ENCODE measurements at places on chromosomes 16 and 17.
A peak's percentile ranks its signal among the peaks of the same experiment; 100 is the strongest.

GRCh38 chr17:4407216-4407615 is 26.5 kb upstream of the SPNS3 start:
- no peak for DNase-seq

DNA sequence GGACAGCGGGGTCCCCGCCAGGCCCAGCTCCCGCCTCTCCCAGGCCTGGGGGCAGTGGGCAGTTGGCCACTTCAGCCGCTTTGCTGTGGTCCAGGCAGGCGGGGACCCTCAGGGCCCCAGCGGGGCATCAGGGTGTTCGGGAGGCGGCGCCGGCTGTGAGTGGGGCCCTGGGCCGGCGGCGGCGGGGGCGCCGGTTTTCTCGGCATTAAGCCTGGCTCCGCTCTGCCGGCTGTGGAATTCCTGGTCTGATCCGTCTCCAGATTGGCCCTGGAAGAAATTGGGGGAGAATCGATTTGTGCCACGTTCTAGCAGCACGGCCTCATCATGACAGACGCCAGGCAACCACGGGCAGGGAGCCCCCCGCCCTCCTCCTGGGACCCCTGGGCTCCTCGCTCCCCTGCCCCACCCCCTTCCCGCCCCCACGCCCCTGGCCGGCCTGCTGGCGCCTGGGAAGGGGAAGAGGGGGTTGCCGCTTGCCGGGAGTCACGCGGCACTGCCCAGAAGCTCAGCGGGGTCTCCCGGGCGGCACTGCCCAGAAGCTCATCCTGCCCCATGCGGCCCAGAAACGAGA is 28.6 kb upstream of the SSTR5 start:
- DNase-seq = no peak

- DNase-seq = peak; percentile 25
Measured at GRCh38 chr17:32341141-32341856, 674 bp downstream of the C17orf75 start.

GRCh38 chr17:49972486-49973270 is 3.7 kb downstream of the DLX4 start:
- DNase-seq = no peak

DNA sequence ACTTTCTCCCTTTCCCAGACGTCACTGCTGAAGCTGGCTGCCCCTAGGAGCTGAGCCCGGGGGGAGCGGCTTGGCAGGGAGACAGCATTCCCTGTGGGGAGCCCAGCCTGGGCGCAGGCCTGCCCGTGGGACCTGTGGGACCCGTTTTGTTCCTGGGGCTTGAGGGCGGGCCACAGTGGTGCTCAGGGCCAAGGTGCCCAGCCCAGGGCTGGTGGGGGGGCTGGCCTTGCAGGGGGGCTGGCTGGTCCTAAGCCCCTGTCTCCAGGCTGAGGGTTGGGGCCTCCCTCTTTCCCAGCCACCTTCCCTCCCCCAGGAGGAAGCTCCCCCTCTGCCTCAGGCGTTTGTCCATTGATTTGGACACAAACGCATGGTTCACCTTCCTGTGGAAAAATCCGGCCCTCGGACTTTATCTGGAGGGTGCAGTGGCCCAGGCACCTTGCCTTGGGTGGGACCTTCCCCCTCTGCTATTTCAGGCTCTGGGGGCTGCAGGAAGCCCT is 4.4 kb downstream of the NHERF2 start:
- no peak for DNase-seq

DNA sequence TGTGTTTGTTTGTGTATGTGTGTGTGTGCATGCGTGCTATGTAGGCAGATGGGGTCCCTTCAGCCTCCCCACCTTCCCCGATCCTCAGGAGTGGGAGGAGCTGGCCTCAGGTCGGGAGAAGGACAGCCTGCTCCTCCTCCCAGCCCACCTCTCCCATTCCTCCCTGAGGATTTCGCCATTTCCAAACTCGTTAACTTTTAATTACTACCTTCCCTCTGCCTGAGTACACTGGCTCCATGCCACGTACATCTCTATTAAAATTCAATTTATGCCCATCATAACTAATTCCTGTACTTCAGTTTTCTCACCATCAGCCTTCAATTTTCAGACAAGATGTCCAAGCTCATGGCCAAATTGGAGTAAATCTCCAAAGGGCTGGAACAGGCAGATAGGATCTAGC is 148.6 kb downstream of the SDK2 start:
- no peak for DNase-seq

DNA sequence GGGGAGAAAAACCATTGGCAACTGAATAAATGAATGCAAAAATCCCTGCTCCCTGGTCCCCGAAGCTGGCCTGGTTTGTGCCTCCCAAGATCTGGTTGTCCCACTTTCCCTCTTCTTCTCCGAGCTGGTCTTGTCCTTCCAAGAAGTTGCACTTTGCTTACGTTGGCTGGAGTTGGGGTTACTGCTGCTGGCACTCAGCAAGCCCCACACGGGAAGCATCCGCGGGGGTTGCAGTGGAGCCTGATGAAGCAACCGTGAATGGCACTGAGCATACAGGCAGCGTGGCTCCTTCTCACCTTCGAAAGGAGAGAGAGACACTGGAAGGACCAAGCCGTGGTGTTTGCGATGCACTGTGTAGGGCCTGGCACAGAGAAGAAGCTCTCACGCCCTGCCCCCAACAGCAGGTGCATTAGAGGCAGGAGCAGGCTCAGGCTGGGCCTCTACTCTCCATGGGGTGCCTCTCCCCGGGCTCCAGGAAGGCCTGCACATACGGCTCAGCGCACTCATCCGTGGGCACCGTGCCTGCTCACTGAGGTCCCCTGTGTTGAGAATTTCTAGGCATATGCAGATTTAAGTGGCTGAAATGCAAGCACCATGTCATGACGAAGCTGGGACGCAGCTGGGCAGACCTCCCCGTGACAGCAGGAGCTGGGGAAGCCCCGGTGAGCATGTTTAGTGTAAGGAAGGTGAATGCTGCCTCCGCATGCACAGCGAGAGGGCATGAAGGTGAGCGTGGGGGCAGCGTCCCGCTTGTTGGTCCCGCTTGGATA is 12.1 kb downstream of the CA5A start:
- DNase-seq = no peak

DNA sequence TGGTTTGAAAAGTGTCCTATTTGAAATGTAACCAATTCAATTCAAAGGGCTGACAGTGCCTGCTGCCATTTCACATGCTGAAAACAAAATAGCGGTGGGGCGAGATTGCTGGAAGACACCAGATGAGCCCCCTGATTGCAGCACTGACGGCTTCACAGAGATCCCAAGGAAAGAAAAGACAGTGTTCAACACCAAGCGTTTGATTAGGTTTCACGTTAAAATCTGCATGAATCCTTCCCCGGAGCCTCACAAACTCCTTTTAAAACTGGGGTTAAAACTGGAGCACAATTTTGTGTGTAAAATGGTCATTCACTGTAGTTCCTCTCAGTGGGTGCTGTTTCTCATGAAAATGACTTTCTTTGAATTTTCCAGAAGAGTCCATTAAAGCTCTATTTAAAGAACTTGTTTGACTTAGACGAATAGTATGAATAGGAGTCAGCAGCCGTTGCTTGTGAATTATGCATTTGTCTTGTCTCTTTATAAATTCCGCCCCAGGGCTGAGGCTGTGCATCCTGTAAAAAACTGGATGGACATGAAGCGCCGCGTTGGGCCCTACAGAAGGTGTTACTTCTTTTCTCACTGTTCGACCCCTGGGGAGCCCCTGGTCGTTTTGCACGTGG is 8.8 kb downstream of the MLYCD start:
- no peak for DNase-seq

All from fibroblast of skin of right quadriceps (primary cell).